Activated effector memory CD4-positive, alpha-beta T cell treated with anti-CD3 and anti-CD28 coated beads, Interleukin-2, amount 50 U/mL, for 16 hours (primary cell): ENCODE measurements at places on chromosomes 4 and X.

GRCh38 chr4:7553280-7553679 lies 118.5 kb upstream of the PSAPL1 start:
- no peak for DNase-seq

GRCh38 chr4:168515222-168516011 lies 18.6 kb downstream of the PALLD start:
- no peak for DNase-seq

DNA sequence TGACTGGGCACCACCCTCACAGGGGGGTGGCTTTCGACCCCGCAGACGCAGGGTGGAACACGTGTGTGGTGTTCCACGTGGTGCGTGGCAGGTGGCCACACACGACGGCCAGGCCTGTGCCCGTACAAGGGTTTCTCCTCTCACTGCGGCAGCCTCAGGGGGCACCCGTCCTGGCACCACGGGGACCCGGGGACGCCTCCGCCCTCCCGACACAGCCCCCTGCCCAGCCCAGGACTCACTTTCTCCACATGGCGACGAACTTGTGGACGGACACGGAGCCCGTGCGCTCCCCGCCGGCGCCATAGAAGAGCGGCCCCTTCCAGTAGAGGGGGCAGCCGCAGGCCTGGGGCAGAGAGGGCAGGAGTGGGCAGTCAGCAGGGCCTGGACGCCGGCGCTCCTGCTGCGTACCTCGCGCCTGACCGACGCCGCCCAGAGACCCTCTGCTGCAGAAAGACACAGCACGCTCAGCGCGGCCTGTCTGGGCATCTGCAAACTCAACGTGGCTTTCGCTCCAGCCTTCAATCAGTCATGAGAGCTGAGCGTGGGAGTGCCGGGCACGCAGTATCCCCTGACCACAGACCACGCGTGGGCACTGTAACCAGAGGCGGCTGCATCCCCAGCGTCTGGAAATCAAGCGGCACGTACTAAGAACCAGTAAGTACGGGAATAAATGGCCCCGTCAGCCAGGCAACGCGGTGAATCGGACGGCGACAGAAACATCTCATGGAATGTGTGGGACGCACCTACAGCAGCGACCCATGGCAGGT lies 28.9 kb upstream of the GTPBP6 start:
- DNase-seq: no peak

DNA sequence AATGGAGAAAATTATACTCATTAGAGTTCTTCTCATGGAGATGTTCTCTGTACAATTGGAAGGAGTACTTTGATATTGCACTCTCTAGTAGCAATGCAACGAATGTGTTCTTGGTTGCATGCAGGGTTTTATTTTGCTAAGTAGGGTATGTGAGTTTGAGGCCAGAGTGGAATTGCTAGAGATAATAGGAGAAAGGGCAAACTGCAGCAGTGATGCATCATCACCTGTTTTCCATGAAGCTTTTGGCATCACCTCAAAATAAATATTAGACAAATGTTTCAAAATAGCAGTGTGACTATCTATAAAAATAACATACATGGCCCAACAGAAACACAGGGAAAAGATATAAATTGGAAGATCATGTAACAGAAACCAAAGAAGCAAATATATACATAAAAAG lies 93.3 kb downstream of the TIGD2 start:
- no peak for DNase-seq

DNA sequence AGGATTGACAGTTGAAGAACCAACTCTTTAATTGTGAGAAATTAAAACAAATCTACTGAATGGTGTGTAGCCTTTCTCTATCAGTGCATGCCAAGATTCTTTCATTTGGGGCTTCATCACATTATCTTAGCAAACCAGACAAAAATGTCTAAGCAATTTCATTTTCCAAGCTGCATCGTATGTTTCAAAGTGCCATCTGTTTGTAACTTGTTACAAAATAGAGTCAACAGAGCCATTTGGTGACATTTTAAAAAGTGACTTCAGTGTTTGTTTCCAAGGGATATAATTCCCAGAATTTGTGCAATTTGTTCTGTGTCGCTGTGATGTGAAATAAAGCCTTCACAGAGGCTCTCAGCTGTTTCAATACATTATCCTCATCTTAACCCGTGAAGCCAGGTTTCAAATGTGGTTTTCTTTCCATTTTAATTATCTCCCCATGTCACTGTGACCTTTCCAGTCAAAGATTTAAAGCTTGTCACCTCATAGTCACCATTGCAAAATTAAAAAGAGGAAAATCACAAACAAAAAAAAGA lies 46.0 kb upstream of the C1QTNF7 start:
- no peak for DNase-seq

DNA sequence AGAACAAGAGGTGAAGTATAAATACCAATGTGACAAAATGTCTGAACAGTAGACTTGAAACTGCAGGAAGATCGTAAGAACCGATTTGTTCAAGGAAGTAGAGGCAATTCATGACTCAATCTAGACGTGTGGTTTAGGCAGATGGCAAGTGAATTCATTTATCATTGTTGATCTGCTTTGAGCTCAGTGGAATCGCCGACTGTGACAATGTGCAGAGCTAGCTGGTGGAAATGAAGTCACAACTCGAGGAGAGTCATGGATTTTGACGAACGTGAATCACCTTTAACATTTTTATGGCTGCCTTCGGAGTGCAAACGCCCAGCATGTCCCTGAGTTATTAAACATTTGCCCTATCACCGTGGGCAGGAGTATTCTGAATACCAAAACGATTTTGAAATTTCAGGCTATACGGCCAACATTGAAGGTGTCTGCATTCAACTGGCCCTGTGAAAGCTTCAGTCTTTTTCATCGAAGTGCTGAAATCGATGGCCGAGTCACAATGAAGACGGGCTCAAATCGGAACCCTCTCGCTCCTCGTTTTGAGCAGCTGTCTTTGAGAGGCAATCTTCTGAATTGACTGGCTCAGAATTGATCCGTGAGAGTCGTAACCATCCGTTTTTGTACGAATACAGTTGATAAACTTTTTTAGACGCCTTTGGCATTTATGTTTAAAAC lies 689 bp upstream of the OGT start:
- peak; percentile 83 for DNase-seq

DNA sequence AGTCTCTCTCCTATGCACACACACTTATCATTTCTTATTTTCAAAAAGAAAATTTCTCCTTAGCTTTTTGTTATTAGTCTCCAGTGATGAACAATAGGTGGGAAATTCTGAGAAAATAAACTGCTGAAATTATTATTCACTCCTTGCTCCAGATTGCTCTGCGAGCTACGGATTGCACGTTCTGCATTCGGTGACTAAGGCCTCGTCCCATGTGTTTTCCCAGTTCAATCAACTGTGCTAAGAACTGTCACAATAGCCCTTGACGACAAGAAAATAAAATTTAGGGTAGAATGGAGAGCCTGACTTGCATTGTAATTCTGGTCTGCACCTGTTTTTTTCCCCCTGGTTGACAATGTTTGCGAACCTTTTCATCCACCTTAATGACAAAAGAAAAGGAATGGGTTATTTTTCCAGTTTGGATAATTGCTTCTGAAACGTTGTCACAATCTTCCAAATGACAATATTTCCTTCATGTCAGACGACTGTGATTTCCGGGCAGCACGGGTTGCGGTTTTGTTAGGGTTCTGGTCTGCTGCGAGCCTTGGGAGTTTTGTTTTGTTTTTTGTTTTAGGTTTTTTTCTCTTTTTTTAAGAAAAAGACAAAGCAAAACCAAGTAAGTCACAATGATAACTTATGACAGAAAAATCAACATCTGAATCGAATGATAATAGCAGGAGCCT lies 124.5 kb upstream of the NOCT start:
- DNase-seq: no peak

GRCh38 chr4:12965334-12965733 lies 518.8 kb downstream of the RAB28 start:
- no peak for DNase-seq

GRCh38 chr4:58093352-58093751 lies 983.2 kb upstream of the IGFBP7 start:
- no peak for DNase-seq

DNA sequence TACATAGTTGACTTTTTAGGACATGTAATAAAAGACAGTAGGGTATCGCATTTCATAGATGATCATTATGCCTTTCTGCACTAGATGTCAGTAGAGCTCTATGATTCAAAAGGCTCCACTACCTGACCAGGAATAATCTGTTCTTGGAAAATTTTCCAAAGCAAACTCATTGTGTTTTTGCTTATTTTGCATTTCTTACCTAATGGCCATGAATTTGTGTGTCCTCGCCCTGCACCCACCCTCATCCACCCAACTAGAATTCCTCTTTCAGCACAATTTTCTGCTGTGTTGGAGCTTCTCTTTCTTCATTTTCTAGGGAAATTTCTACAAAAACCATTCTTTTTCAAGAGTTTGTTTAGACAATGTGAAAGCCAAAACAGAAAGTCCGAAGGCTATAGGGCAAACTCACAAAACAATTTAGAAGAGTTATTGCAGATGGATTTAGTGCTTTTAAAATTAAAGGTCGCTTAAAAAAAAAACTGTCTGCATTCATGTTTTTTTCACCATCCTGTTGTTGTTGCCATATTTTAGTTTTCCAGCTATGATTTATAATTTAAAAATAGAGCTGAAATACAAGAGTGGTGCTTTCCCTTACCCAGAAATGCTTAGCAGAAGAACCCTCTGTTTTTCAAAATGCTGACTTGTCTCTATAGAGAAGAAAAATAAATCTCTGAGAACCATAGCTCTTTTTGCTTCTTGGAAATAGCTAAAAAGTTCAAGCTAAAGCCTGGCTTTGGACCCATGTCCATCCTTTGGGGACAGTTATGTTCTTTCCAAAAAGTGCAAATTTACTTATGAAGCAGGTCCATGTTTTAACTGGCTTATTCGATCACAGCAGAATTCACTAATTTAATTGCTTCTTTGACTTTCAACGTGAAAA lies 183.7 kb downstream of the SPATA18 start:
- no peak for DNase-seq

GRCh38 chr4:184471881-184472613 lies 2.3 kb downstream of the IRF2 start:
- peak; percentile 67 for DNase-seq

DNA sequence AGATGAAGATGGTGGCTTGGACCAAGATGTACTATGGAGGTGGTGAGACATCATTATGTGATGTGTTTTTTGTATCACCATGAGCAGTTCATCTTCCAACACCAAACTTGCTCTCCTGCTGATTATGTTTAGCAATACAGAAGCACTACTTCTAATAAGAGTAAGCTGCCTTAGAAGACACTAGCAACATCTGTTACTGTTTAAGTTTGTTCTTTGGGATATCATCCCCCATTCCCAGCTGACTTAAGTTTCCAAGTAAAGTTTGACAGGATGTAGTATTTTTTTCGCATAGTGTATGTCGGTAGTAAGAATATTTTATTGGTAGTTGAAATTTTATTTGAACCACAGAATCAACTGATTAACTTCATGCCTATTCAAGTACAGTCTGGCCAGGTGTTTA lies 123.5 kb upstream of the BMPR1B start:
- DNase-seq: no peak

GRCh38 chrX:40504801-40505605 lies 75.8 kb upstream of the ATP6AP2 start:
- no peak for DNase-seq

GRCh38 chrX:56314334-56314733 lies 82.2 kb downstream of the KLF8 start:
- DNase-seq: no peak

- DNase-seq: no peak
Observed at GRCh38 chrX:1475481-1475880, 22.8 kb upstream of the ASMTL start.

- DNase-seq: no peak
Observed at GRCh38 chrX:53000447-53001135, 42.3 kb upstream of the FAM156A start.

DNA sequence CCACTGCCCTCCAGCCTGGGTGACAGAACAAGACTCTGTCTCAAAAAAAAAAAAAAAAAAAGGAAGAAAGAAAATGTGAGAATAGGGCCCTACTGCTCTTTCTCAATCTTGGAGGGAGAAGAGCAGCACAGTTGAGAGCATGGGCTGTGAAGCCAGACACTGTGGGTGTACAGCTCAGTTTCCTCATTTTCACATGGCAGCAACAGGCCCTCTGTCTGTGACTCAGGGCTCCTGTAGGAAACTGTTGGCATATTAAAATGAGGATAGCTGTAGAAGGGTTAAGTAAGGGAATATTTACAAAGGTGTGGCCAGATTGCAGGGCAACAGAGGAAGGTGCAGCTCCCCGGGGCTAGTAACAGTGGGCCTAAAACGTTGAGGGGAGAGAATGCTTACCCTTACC lies 3.4 kb downstream of the AKAP14 start:
- DNase-seq: no peak

DNA sequence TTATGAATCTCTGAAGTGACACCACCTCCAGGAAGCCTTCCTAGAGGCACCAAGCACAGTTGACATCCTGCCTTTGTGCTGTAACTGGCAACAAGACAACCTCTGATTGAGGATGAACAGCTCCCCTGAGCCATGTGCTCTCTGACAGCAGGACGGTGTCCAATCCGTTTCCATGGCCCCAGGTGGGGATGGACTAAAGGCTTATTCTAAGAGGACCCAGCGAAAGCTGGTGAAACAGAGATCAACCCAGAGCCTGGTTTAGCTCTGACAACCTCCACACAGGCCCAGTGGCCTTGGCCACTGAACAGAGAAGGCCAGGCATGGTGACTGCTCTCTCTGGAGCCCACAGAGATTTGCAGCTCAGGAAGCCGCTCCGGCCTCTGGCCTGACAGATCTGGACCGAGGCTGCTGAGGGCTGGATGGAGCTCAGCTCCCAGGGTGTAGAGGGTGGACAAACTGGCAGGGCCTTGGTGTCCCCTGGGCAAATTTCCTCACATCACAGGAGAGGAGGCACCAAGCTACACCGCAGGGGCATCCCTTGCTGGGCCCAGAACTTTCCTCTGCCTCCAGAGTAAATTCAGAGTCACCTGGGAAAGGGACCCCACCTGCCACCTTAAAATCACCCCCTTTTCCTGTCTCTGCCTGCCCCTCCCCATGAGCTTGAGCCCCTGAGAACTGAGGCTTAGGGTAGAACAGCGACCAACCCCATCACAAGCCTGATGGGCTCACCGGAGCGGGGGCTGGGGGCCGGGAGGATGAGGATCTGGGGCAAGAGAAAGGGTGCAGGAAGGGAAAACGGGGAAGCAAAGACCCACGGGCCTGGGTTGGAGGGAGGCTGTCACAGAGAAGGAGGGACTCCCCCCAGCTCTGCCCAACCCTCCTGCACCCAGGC lies 40.2 kb downstream of the HMX1 start:
- peak; percentile 44 for DNase-seq

DNA sequence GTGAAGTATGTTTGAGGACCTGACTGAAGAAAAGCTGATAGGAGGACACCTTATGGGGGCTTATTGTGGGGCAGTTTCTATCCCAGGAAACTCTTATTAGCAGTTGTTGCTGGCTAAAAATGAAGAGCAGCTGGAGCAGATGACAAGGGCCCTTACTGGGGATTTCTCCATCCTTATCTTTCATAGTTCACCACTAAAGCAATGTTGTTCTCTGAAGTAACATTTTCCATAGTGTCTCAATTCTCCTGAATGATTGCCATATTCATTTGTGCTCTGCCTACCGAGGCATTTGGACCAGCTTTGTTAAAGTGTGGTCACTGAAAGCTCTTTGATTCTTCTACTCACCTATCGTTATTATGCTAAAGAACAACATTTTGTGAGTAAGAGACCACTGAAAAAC lies 7.7 kb downstream of the ENOX2 start:
- DNase-seq: no peak

- no peak for DNase-seq
Observed at GRCh38 chrX:151871244-151871643, 41.4 kb upstream of the MAGEA4 start.
